ENCODE measurements at places on chromosomes 7 and 10.

- no peak for DNase-seq
Observed at GRCh38 chr10:100966887-100967286, 2.4 kb upstream of the SEMA4G start.

- no peak for DNase-seq
Observed at GRCh38 chr10:88239212-88239611, 343.9 kb downstream of the RNLS start.

- no peak for DNase-seq
Observed at GRCh38 chr10:124739986-124740368, 4.2 kb downstream of the FAM53B start.

- DNase-seq = no peak
Observed at GRCh38 chr7:97623333-97623732, 108.6 kb upstream of the TAC1 start.

DNA sequence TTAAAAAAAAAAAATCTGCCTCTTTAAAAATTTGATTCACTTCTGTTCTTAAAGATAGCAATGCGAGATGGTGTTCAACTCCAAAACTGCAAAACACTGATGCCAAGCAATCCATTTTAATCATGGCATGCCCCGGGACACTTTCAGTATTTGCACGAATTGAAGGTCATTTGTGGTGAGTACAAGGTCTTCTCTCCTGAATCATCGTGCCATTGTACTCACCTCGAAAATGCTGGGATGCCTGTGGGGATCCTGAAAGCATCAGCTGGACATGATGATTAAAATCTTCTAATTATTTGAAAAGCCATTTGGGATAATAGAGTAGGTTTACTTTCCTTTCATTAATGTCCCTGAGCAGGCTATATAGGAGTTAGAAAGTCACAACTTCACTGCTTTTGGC lies 125.1 kb upstream of the NRP1 start:
- DNase-seq = no peak

DNA sequence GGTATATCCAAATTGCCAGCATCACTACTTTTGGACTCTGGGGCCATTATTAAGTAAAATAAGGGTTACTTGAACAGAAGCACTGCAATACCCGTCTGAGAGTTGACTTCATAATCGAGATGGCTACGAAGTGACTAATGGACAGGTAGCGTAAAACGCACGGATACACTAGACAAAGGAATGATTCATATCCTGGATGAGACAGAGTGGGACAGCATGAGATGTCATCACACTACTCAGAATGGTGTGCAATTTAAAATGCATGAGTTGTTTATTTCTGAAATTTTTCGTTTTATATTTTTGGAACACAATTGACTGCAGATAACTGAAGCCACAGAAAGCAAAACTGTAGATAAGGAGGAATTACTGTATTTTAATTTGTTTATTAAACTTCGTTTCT lies 421.5 kb upstream of the LRGUK start:
- DNase-seq = no peak

DNA sequence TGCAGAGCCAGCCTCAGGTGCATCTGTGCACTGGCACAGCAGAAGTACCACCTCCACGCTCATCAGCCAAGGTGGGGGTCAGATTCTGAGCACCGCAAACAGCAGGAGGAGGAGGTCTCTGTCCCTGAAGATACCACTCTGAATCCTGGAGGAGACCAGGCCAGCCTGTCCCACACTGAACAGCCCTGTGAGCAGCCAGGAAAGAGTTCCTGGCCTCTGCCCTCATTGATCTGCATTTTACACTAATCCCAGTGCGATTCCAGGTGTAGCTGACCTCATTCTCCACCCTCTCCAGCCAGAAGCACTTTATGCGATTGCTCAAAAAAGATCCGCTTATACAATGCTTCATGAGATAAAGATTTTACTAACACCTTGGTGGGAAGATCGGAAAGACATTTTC lies 99.1 kb upstream of the CACUL1 start:
- DNase-seq = no peak

- no peak for DNase-seq
Observed at GRCh38 chr10:124536496-124537050, 75.0 kb downstream of the LHPP start.

DNA sequence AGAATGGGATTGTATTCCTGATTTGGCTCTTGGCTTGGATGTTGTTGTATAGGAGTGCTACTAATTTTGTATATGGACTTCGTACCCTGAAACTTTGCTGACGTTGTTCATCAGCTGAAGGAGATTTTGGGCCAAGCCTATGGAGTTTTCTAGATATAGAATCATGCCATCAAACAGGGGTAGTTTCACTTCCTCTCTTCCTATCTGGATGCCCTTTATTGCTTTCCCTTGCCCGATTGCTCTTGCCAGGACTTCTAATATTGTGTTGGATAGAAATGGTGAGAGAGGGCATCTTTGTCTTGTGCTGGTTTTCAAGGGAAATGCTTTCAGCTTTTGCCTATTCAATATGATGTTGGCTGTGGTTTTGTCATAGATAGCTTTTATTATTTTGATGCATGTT lies 92.3 kb downstream of the CCDC7 start:
- DNase-seq = no peak

GRCh38 chr7:44796034-44796503 lies 412 bp upstream of the PPIA start:
- DNase-seq = no peak

DNA sequence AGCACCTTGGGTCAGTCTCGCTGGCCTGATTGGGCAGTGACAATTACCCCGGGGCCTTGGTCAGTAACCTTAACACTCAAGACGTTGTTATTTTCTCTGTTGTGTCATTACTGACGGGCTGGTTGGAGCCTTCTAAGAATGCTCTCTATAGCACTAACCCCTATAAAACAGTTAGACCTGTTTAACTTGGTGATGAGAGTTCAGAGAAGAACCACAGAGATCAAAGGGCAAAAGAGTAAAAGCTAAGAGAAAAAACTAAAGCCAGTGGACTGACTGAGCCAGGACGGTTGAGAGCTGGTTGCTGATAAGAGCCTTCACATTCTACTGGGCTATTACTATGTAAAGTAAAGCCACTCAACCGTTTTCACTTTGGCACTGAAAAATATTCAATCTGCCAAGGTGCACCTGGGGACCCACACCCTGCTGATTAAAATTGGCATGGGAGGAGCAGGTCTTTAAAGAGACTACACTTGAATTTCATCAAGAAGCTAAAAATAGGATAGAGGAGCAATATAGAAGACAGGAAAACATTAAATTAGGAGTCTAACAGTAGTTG lies 13.6 kb upstream of the ITGB1 start:
- no peak for DNase-seq

DNA sequence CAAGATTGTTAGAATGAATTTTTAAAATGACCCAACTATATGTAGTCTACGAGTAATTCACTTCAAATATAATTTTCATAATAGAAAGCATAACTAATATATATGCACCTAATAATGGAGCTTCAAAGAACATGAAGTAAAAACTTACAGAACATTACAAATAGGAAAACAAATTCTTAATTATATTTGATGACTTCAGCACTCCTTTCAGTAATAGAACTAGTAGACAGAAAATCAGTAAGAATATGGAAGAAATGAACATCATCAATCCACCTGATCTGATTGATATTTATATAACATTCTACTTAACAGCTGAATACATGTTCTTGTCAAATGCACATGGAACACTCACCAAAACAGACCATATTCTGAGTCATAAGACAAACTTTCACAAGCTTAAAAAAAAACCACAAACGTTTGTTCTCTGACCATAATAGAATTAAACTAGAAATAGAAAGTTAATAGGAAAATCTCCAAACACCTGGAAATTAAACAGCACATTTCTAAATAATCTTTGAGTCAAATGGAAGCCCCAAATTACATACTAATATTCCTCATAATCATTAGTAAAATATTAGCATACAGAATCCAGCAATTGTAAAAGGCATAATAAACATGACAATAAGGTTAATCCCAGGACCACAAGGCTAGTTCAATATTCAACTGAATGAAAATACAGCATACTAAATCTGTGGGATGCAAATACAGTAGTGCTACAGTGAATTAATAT lies 48.0 kb downstream of the BRAF start:
- no peak for DNase-seq

- no peak for DNase-seq
Observed at GRCh38 chr10:22670788-22671187, 43.6 kb downstream of the PIP4K2A start.

GRCh38 chr7:4885317-4885807 lies 1.8 kb upstream of the RADIL start:
- DNase-seq = no peak

GRCh38 chr7:104240401-104240800 lies 32.6 kb upstream of the ORC5 start:
- DNase-seq = no peak

DNA sequence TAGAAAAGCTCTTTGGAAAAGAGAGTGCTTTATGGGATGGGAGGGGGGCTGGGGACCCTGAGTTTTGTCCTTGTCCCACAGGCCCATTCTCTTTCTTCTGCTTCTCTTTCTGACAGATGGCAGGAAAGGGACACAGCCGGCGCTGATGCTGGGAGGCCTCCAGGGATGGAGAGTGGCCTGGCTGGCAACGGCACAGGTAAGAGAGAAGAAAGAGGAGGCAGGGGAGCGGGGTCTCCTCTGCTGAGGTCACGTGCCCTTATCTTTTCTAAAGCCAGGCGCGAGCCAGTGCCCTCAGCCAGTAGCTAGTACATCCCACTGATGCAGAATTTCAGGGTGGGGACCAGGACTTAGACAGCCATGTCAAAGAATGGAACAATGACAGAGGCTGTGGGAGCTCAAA lies 9.2 kb downstream of the ZNF775 start:
- DNase-seq = no peak

- DNase-seq = peak; percentile 20
Observed at GRCh38 chr7:141071260-141071854, 2.5 kb upstream of the TMEM178B start.

GRCh38 chr10:78890506-78890905 lies 178.3 kb upstream of the ZMIZ1 start:
- no peak for DNase-seq

DNA sequence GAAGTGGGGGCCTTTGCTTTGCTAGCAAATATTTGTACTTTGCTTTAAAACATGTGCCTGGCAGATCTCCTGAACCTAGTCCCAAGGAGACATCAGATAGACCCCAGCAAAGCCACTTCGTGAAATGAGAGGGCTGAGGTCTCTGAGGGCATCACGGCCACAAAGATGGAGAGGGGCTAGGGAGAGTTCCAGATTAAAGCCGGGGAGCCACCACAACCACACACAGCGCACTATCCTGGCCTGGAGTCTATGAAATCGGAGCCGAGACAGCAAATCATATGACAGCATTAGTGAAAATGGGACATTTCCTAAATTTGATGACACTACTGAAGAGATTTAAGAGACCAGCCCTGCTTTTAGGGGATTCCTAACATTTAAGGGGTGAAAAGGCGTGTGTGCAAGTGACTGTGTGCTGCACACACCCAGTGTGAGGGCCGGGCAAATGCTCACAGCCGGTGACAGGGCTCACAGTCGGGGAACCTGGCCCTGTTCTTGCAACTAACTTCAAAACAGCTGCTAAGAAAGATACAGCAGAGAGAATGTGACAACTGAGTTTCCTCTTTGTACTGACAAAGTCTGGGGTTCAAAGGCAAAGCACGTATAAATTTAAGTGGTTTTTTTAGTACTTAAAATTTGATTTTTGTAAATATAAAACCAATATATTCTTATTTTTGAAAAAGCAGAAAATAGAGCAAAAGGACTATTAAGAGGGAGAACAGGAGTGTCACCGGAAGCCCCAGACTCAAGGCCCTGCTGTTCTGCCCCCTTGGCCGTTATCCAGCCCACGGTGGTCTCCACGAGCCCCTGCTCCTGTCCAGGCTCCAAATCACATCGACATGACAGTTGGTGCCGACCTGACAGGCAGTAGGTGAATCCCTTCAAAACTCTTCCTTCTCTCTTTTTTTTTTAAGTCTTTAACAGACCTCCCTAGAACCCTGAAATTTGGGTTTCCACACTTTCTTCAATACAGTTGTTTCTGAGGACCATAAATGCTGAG lies 49.5 kb downstream of the VIPR2 start:
- DNase-seq = no peak

Measured in B cell (primary cell).